GM12892 (cell line): ENCODE measurements at places on chromosomes 1 and 21.
A peak's percentile ranks its signal among the peaks of the same experiment; 100 is the strongest.

DNA sequence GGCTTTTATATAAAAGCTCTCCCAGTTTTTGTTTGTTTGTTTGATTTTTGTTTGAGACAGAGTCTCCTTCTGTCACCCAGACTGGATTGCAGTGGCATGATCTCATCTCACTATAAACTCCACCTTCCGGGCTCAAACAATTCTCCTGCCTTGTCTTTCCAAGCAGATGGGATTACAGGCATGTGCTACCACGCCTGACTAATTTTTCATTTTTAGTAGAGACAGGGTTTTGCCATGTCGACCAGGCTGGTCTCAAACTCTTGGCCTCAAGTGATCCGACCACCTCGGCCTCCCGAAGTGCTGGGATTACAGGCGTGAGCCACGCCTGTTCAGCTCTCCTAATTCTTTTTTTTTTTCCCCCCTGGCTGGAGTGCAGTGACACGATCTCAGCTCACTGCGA is 4.4 kb downstream of the PCAT6 start:
- no peak for DNase-seq

DNA sequence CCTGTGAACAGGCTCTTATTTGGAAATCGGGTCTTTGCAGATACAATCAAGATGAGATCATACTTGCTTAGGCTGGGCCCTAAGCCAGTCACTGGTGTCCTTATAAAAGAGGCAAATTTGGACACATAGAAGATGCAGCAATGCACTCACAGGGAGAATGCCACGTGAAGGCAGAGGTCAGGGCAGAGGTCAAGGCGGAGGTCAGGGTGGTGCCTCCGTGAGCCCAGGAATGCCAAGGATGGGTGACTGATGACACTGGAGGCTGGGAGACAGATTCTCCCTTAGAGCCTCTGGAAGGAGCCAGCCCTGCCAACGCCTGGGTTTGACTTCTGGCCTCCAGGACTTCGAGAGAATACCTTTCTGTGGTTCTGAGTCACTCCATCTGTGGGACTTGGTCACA is 22.8 kb upstream of the C1orf174 start:
- no peak for DNase-seq

DNA sequence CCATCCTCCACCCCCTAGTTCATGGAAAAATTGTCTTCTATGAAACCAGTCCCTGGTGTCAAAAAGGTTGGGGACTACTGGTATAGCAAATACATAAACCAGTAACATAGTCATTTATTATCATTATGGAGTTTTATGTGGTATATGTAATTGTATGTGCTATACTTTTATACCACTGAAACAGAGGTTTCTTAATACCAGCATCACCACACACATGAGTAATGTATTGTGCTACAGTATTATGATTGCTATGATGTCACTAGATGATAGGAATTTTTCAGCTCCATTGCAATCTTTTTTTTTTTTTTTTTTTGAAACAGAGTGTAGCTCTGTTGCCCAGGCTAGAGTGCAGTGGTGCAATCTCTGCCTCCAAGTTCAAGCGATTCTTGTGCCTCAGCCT is 5.7 kb upstream of the PAXBP1 start:
- no peak for DNase-seq

DNA sequence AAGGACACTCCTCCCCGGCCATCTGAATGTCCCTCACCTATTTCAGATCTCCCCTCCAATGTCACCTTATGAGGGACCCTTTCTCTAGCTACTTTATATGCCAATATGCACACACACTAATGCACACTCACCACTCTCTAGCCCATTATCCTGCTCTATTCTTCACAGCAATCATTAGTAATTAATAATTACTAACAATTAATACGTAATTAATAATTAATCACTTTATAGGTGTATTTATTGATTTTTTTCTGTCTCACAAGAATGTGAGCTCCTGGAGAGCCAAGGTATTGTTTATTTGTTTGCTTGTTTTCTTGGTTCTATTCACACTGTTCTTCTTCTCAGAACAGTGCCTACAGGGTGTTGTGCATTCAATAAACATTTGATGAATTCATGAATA is 385.2 kb upstream of the DUSP10 start:
- no peak for DNase-seq

GRCh38 chr21:42306366-42307035 is 8.7 kb downstream of the TFF3 start:
- no peak for DNase-seq

GRCh38 chr1:175173531-175173930 is 19.0 kb downstream of the KIAA0040 start:
- no peak for DNase-seq

- no peak for DNase-seq
Measured at GRCh38 chr1:26003756-26004155, 5.9 kb upstream of the PAFAH2 start.

GRCh38 chr1:78370356-78370755 is 120.4 kb upstream of the PTGFR start:
- no peak for DNase-seq

GRCh38 chr1:154599658-154600057 is 8.3 kb downstream of the ADAR start:
- DNase-seq, result no peak

DNA sequence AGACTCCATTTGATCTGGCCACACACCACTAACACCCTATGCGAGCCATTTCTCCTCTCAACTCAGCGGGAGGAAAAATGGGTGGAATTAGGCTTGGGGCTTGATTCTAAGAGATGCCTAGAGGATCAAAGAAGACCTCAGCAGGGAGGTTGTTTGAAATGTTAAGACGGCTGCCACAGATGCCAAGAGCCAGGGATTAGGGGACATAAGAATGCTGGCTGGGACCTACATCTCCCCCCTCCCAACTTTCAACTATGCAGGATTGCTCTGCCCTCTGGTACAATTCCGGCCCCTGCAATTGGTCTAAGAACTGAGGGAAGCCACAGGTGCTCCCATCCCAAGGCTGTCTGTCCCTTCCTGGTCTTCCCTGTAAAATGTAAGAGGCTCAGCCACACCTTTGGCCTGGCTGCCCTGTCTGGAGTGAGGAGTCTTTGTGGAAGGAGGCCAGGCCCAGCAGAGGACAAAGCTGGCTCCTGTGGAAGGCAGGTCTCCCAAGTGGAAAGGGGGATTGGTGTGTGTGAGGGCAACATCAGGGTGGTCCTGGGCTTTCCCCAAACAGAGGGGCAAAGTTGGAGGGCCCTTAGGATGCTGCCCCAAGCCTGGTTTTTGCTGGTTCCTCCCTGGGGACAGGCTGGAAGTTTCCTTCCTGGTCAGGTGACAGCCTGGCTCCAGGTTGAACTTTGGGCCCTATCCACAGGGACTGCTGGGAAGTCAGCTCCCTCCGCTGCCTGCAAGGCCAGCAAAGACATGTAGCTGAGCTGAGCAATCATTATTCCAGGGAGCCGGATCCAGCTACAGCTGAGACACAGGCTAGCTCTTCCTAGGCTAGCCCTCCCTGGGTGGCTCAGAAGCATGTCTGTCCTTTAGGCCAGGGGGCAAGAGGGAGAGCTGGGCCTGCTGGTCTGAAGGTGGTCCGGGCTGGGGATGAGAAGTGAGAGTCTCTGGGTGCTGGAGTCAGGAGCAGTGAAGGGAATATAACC is 34.5 kb upstream of the SYNC start:
- no peak for DNase-seq

- DNase-seq, result no peak
Measured at GRCh38 chr21:25080661-25081060, 526.6 kb downstream of the MRPL39 start.

DNA sequence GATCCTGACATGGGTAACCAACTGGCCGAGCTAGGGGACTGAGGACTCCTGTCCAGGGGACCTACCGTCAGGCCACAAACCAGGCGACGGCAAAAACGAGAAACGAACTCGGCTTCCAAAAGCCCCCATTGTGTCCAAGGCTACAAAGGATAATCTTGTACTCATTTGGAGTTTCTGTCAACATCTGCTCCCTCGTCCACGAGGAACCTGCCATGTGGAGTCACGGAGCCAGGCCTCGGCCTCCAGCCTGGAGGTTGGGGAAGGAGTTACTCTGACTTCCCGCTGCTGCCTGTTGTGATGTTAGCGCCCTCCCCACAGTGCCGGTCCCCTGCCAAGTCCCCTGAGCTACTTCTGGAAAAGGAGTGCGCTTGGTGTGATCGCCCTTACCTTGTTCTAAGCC is 7.3 kb downstream of the KRTAP10-1 start:
- no peak for DNase-seq

GRCh38 chr21:32826329-32827167 is 55.0 kb upstream of the PAXBP1 start:
- peak; percentile 27 for DNase-seq

DNA sequence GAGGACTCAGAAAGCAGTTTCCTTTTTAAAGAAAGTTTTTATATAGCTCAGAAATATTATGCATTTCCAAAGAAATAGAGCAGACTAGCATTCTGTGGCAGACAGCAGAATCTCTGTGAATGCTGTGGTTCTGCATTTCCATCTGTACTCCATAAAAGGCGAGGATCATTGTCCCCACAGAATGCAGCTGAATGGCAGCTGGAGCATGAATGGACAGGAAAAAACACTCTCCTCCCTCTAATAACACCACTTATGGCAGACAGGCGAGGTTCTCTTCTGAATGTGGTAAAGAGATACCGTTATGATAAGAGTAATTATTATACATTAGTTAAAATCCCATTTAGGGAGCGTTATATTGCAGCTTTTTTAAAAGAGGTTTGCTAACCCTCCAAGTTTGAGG is 81.4 kb upstream of the WLS start:
- no peak for DNase-seq

- no peak for DNase-seq
Measured at GRCh38 chr1:184988506-184988905, 14.2 kb upstream of the NIBAN1 start.

DNA sequence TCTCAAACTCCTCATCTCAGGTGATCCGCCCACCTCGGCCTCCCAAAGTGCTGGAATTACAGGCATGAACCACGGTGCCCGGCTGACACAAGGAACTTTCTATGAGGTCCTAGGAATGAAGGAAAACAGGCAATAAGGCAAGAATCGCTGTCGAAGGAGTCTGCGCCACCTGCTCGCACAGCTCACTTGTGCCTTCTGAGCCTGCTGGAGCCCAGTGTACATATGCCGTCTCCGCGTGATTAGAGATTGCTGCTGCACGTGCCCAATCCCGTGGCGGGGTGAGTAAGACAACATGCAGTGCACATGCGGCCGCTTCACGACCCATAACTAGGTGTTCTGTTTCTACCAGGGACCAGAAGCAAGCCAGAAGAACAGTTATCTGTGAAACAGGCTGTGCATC is 24.3 kb downstream of the H3-3A start:
- no peak for DNase-seq

DNA sequence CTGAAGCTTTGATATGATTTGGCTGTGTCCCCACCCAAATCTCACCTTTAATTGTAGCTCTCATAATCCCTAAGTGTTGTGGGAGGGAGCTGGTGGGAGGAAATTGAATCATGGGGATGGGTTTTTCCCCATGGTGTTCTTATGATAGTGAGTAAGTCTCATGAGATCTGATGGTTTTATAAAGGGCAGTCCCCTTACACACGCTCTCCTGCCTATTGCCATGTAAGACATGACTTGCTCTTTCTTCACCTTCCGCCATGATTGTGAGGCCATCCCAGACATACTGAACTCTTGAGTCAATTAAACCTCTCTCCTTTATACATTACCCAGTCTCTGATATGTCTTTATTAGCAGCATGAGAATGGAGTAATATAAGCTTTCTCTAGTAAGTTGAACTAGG is 261.9 kb downstream of the HLX start:
- DNase-seq, result no peak

- no peak for DNase-seq
Measured at GRCh38 chr1:89125240-89125912, 538 bp downstream of the GBP2 start.

GRCh38 chr1:94067196-94067595 is 53.8 kb downstream of the ABCA4 start:
- DNase-seq, result no peak

GRCh38 chr1:237394281-237394680 is 352.3 kb downstream of the RYR2 start:
- DNase-seq, result no peak
